ENCODE measurements at places on chromosomes 5 and 9. TPM values are rescaled to one million over a fixed set of nuclear protein-coding genes. Genes with fewer than 3 reads are reported as not detected.

The MAP1B gene
- 12.8 TPM for total RNA-seq

GRCh38 chr9:135294836-135295235, 184.7 kb upstream of the PPP1R26 start:
- H3K4me3 ChIP-seq, result no peak overlapping the region
- H3K4me1 ChIP-seq, result no peaks in the 10 kb centered on the region
- DNase-seq, result peak; percentile 31

- peaks cover 22% of the 10 kb centered on the region for H3K4me1 ChIP-seq
- no peaks in the 10 kb centered on the region for H3K27me3 ChIP-seq
- DNase-seq, result peak; percentile 68
- peak within 1 kb of the TSS; percentile 29 for H3K27ac ChIP-seq
Measured at GRCh38 chr9:34651876-34652601, at the start of gene IL11RA. Gene IL11RA (plus strand): TSS chr9:34652185. CDS start chr9:34655218, 3,033 bp downstream.

The ZFP37 gene
- total RNA-seq, result not detected

The MYMK gene
- not detected for total RNA-seq

- no peaks in the 10 kb centered on the region for H3K4me1 ChIP-seq
- H3K27ac ChIP-seq, result no peak overlapping the region
- H3K27me3 ChIP-seq, result no peaks in the 10 kb centered on the region
- no peak for DNase-seq
- H3K4me3 ChIP-seq, result no peak overlapping the region
Measured at GRCh38 chr5:83507431-83507830, 35.9 kb downstream of the VCAN start.

DNA sequence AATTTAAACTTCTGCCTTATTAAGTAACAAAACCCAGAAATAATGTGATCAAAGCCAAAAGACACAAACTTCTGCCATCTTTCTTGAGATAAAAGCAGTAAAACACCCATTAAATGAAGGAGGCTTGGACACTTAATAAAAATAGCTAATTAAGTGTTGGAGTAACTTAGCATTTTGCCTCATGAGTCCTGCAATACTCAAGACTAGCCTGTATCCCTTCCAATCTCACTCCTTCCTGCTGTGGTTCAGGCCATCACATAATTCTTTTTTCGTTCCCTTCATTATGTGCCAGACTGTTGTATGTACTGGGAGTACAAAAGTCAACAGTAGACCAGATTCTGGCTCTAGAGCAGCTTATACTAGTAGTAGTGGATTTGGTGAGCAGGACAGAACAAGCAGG, 250.2 kb downstream of the NFIB start:
- peaks cover 14% of the 10 kb centered on the region for H3K4me1 ChIP-seq
- no peak for DNase-seq
- H3K36me3 ChIP-seq, result no peaks in the 10 kb centered on the region
- no peak overlapping the region for H3K27ac ChIP-seq

- no peak overlapping the region for H3K27ac ChIP-seq
- H3K36me3 ChIP-seq, result no peaks in the 10 kb centered on the region
Measured at GRCh38 chr9:69420611-69421270, 95.7 kb downstream of the ENTREP1 start.

DNA sequence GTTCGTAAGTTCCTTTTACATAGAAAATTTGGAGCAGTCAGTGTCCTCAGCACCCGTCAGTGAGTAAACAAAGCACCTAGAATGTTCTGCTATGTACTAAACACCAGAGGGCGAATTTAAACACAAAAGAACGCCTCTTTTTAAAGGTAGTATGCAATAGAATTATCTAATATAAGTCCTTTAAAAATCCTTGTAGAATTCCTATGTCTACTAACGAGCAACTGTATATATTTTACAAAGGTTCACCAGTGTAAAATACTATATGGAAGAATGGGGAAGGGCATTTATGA, 499 bp upstream of the TMEM232 start:
- no peaks in the 10 kb centered on the region for H3K27me3 ChIP-seq
- 0 out of 2 replicates have a peak, but pooled peaks cover 3% of the 10 kb centered on the region for H3K4me1 ChIP-seq
